Activated CD4-positive, alpha-beta T cell treated with anti-CD3 and anti-CD28 coated beads for 1 hour (primary cell): ENCODE measurements at places on chromosomes 4 and X.

DNA sequence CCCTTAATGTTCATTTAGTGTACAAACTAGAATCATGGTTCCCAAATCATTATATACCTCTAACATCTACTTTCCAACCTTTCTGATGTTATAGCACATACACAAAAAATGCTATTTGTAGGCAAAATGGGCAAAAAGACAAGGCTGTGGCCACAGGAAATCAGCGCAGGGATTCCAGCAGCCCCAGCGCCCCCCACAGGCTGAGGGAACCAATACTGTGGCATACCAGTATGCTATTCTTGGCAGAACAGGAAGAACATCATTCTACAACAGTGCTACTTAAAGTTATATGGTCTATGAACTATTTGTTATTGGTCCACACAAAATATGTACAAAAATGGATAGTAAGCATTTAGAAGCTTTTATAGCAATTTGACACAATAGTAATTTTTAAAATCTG, 25.3 kb downstream of the STEEP1 start:
- DNase-seq: no peak

- no peak for DNase-seq
Observed at GRCh38 chr4:154389148-154389547, 102.5 kb downstream of the DCHS2 start.

GRCh38 chrX:75155827-75156525, at the start of gene ABCB7:
Gene ABCB7, minus strand, starts transcription at chrX:75156283. Its CDS starts 11 bp downstream, at chrX:75156272.
- DNase-seq: peak; percentile 36

DNA sequence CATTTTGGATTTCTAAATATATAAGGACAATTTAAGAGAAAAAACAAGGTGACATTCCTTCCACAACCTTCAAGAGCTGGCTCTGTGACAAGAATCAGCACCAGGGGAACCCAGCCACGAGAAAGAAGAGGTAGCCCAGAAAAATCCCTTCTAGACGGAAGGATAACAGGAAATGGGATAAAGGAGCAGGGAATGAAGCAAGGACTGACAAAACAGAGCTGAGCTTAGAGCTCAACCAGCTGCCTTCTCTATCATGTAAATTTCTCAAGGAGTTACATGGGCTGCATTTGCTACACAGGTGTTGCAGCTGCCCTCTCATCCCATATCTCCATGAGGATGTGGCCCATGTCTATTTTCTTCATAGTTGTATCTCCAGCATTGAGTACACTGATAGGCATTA, 154.2 kb upstream of the PRDX4 start:
- DNase-seq: no peak

- DNase-seq: no peak
Observed at GRCh38 chr4:5156682-5157081, 105.4 kb downstream of the STK32B start.

- no peak for DNase-seq
Observed at GRCh38 chrX:107721318-107721717, 54.3 kb downstream of the TSC22D3 start.

DNA sequence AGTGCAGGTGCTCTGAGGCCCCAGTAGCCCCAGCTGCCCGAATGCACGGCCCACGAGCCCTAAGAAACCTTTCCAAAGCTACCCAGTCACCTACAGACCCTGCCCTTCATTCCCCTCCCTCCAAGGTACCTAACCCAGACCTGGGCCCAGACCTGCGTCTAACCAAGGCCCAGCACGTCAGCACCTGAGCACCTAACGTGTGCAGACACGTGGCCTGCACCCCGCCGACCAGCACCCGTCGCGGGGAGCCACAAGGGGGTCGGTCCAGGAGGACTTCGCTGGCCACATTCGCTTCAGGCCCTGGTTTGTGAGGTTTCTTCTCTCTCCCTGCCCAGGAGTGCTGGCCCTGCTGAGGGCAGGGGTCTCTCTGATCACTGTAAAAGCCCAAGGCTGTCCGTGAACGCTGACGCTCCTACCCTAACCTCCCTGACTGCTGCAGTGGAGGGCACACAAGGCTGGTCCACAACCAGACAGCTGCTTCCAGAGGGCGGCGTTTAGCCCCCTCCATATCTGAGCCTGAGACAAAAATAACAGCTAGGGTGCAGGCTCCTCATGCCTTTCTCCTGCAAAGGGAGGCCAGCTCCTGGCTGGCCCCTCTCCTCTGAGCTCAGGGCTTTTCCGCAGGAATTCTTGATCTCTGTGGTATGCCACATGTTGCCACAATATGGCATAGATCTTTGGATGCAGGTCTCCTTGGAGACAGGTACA, 31.8 kb downstream of the WDR1 start:
- DNase-seq: no peak

DNA sequence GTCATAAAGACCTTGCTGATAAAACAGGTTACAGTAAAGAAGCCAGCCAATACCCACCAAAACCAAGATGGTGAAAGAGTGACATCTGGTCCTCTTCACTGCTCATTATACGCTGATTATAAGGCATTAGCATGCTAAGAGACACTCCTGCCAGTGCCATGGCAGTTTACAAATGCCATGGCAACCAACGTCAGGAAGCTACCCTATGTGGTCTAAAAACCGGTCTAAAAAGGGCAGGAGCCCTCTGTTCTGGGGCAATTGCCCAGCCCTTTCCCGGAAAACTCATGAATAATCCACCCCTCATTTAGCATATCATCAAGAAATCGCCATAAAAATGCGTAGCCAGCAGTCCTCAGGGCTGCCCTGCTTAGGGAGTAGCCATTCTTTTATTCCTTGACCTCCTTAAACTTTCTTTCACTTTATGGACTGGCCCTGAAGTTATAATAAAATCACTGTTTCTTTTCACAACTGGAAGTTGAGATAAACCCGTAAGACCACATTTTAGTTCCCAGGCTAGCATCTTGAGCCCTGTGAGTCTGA, 260.5 kb upstream of the FAT1 start:
- no peak for DNase-seq

DNA sequence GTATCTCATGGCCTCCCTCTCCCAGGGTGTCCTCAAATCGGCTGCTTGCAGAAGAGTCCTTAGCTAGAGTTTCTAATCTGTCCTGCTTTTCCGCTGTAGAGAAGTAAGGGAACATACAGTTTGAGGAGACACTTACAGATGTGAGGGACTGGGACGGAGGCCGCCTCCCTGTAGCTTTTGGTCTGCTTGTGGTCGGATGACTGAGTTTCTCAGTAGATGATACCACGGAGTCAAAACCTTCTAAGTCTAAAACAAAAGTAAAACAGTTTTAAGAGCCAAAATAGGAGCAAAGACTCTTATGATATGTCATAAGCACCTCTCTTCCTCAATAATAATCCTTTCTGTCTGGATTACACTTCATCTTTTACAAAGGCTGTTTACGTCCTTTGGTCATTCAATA, 34.5 kb upstream of the MAP3K15 start:
- DNase-seq: no peak

- no peak for DNase-seq
Observed at GRCh38 chrX:154063234-154063633, 34.3 kb downstream of the MECP2 start.

- DNase-seq: no peak
Observed at GRCh38 chrX:107454302-107454701, 4.8 kb downstream of the FRMPD3 start.

DNA sequence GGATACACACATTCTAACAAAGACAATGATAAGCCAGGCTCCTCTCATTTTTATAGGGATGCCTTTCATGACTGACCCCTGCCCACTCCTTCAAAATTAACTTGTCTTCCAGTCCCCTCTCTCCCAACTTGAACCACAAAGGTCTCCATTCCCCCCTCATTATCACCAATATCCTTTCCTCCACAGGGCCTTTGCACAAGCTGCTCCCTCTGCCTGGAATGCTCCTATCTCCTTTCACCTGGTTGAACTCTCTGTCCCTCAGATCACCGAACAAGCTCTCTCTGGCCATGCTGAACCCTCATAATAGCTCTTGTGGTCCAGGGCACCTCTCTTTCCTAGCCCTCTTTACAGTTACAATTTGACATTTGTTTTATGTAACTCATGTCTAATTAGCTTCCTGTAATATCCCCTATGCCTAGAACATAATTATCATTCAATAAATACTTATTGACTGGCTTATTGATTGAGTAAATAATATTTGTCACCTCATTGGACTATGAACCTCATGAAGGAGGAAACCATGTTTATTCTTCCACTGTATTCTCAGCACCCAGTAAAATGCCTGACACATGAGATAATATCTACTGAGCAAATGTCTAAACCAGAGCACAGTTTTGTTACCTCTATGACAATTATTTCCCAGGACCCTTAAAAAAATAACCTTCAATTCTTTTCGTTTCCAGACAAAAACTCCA, 266.3 kb upstream of the RASGEF1B start:
- DNase-seq: no peak

DNA sequence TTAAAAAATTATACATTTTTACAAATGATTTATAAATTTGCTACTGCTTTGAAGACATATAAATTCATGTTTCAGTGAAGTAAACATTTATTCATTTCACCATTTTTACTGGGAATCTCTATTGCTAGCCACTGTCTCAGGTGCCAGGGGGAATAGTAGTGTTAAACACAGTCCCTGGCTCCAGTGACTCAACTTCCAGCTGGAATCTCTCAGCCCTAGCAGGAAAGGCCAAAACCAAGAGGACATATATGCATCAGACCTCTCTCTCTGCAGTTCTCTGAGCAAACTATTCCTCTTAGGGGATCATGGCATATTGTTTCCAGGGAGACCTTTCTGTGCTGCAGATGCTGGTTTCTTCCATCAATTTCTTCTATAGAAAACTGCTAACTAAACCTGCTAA, 1009.0 kb upstream of the LCORL start:
- DNase-seq: no peak

DNA sequence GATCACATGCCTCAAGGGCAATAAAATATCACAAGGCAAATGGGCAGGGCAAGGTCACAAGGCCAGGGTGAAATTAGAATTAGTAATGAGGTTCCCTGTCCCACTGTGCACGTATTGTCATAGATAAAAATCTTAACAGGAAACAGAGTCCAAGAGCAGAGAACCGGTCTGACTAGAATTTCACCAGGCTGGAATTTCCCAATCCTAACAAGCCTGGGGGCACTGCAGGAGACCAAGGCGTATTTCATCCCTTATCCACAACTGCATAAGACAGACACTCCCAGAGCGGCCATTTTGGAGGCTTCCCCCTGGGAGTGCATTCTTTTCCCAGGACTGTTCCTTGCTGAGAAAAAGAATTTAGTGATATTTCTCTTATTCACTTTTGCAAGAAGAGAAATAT, 25.9 kb upstream of the PRDM5 start:
- no peak for DNase-seq

GRCh38 chrX:106940068-106940467, 19.9 kb downstream of the CLDN2 start:
- DNase-seq: no peak

DNA sequence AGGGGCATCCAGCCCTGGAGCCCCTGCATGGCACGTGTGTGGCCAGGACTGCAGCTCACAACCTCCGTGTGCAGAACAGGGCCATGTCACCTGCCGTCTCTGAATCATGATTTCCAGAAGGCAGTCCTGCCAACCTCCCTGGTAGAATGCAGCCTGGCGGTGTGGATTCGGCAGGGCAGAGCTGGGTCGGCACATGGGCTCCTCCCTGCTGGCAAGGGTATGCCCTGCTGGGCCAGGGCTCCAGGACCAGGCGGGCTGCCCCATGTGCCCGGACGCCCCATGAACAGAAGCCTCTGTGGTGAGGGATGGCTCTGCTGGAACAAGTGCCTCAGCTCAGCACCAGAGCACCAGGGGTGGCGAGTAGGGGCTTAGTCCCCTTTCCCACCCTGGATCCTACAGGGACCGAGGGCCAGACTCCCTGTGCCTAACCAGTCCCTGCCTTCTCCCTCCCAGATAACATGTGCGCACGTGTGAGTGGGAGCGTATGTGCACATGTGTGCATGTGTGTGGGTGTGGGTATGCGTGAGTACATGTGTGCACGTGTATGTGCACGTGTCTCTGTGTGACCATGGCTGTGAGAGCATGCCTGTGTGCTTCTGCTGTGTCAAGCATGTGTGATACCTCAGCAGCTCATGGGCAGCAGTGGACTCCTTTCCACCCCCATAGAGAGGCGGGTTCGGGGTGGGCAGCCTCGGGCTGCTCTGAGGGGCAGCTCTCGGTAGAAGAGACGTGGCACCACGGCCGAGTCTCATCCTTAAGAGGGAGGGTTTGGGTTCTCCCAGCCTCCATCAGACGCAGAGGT, 10.3 kb upstream of the MXD4 start:
- no peak for DNase-seq

DNA sequence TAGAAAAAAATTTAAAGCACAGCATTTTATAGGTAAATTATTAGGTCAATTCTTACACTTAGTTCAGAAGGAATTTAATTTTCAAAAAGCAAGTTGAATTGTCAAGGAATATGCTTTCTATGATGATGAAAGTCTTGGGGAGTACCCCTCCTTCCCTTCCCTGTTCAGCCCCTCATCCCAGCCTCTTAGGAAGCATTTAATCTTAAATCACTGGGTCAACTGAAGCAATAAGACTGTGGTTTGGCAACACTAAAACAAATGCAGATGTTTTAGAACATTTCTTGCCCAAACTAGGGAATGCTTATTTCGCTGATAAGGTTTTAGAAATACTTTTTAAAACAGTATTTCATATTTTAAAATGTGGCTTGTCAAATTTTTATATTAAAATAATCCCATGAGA, 19.1 kb upstream of the ARSJ start:
- no peak for DNase-seq

DNA sequence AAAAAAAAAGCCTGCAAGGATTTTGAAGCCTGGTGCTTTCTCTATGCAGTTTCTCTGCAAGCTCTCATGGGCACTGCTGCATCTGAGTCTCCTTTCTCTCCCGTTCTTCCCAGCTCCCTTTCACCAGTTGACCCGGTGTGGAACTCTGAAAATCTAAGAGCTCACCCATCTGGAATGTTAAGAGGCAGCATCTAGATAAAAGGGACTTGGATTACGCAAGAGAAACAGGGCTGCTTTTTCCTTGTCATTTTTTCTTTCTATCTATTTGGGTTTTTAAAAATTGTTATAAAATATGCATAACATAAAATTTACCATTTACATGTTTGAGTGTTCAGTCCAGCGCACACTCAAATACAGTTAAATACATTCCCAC, 95.2 kb upstream of the RPS6KA3 start:
- no peak for DNase-seq

DNA sequence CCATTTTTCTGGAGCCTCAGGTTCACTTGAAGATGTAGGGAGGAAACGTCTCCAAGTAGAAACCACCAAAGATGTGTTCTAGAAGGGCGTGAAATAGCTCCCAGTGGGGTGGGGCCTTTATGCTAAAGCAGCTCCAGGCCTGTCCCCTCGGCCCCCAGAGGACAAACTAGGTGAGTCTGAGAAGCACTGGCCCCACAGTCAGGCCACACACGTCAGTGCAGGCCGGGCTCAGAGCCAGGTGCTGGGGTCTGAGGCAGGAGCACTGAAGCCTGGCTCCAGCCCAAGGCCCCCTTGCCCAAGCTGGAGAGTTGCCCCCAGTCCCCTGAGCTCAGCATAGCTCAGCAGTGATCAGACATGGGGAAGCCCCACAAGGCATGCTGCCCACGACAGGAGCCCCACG, 95.4 kb upstream of the PSAPL1 start:
- DNase-seq: no peak

DNA sequence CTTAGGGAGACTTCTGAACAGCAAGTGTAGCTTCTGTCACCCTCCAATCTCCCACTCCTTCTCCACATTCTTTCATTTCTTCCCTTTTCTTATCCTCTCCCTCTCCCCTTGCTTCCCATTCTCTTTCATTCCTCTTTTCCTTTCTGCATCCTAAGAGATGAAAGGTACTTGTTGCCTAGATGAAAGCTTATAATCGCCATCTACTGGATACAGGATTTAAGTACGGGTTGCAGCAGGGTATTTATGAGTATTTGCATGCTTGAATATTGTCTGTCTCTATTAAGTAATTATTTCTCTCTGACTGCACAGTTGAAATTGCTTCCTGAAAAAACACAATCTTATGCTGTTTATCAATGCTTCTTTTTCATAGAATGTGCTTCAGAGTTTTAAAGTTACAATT, 174.0 kb upstream of the TENT5D start:
- DNase-seq: no peak
